ENCODE measurements at places on chromosomes 1 and 21.

DNA sequence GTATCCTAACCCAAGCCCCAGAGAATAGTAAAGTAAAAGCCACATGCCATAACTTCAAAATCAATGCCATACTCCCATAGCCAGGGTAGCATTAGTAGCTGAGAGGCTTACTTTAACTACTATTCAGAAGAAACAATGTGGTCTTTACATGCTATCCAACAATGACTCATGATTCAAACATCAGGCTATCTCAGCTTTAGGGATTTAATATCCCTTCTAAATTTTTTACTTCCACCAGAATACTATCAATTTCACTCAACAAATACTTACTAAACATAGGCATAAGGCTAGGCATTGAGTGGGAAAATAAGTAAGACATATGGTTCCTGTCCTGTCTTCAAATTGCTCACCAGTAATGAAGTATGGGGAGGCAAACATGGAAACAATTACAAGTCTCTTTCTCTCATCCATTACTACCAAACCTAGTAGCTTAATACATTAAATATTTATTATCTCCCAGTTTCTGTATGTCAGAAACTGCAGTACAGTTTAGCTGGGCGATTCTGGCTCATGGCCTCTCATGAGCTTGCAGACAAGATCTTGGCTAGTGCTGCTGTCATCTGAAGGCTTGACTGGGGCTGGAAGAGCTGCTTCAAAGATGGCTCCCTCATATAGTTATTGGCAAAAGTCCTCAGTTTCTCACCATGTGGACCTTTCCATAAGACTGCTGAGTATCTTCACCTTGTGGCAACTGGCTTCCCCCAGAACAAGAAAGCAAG, 30.7 kb downstream of the EVI5 start:
- no peak for DNase-seq

- DNase-seq, result no peak
Measured at GRCh38 chr1:66182551-66183178, 351.3 kb upstream of the SGIP1 start.

GRCh38 chr1:224430511-224431113, 4.0 kb downstream of the WDR26 start:
- DNase-seq, result no peak

DNA sequence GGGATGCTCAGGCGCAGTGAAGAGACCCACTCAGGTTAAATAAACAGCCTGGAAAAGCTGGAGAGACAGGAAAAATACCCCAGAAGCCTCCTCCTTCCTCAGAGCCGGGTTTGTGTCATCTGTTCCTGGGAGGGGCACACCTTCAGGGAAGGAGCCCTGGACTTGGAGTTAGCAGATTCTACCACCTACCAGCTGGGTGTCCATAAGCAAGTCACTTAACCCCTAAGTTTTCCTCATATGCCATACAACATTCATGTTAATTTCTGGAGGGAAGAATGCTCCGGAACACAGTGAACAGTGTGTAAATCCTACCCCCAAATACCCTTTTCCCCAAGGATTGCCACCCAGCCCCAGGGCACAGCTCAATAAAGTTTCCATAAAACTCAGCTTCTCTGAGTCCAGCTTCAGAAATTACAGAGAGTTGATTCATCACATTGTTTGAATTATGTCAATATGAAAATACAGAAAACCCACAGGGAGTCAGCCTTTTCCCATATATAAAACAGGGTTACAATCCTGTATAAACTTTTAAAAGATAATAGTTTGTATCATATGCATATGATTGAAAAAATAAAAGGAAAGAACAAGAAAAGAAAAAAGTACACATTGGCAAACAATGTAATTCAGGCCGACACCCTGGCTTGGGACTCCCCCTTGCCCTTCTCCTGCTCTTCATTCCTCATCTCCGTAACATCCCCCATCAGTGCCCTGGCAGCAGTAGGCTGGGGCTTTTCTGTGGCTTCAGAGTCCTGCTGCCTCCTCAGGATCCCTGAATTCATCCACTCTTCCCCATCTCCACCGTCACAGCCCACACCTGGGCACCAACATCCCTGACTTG, 291.8 kb upstream of the USP24 start:
- no peak for DNase-seq

DNA sequence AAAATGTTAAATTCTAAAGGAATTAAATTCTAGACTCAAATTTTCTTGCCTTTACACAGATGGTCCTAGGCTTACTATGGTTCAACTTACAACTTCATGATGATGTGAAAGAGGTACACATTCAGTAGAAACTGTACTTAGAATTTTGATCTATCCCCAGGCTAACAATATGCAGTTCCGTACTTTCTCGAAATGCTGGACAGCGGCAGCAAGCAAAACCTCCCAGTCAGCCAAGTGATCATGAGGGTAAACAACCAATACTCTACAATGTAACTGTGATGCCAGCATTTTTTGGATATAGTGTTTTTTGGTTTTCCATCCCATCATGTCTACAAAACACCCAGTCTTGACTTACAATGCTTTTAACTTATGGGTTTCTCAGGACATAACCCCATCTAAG, 25.7 kb downstream of the VAV3 start:
- no peak for DNase-seq

GRCh38 chr1:216815260-216816131, 92.3 kb upstream of the ESRRG start:
- no peak for DNase-seq

GRCh38 chr1:67840449-67840848, 7.2 kb upstream of the GNG12 start:
- no peak for DNase-seq

DNA sequence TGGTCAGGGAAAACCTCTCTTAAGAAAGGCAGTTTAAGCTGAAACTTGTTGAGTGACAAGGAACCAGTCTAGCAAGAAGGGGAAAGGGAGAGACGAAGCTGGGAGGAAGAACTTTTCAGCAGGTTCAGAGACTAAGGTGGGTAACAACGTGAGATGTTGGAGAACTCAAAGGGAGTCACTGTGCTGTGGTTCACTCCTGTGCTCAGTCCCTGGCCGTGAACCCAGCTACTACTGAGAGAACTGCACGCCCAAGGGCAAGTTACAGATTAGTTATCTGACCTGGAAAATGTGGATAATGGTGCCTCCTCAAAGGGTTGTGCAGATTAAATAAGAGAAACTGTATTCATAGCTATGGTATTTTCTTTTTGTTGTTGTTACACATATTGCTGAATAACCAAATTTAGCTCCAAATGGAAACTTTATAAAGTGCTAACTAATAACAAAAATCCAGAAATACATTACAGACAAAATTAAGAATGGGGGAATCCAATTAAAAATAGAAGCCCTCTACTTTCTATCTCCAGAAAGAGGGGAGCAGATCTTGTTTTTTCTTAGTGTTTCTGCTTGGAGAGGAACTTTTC, 2.9 kb downstream of the ZBTB40 start:
- no peak for DNase-seq

DNA sequence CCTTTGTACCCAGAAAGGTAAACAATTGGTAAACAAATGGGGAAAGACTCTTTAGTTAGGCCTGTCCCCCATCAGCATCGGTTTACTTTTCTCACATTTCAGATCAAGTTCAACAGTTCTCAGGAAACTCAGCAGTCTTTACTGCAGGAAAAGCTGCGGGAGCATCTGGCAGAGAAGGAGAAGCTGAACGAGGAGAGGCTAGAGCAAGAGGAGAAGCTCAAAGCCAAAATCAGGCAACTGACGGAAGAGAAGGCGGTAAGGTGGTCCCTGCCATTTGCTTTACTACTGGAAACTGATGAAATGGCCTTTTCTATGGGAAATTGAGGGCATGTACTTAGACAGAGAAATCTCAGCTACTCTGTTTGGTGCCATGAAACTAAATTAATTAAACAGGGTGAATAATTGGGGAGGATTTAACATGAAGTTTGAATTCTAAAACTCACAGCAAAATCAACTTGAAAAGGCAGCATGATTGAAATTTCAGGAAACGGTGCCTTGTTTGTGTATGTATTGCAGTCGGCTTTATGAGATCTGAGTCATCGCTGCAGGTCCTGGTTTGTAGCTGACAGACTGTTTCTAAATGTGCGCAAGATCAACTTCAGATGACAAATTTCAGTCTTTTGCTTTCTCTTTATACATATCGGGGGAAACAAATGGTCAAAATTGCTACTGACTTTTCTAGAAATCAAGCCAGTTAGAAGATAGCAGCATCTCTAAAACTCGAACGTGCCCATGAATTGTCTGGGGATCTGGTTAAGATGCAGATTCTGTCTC, 67.9 kb upstream of the EFHD2 start:
- DNase-seq, result no peak

- DNase-seq, result no peak
Measured at GRCh38 chr1:175635092-175635491, 108.3 kb downstream of the TNR start.

GRCh38 chr1:163187849-163188248, 14.9 kb downstream of the RGS5 start:
- no peak for DNase-seq

DNA sequence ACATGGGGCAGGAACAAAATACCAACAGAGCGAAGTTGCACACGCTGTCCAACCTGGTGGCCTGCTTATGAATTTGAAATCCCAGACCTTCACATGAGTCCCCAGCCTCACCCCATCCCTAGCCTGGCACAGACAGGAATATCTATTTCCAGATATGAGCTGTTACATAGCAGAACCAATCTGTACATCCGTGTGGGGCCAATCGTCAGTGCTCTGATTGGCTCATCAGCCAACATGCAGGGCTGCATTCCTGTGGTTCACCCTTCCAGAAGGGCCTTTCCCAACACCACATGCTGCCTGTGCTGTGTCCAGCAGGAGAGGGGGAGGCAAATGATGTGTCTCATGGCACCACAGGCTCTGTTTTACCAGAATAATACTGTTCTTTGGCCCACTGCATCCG, 31.3 kb downstream of the CCN1 start:
- DNase-seq, result no peak

DNA sequence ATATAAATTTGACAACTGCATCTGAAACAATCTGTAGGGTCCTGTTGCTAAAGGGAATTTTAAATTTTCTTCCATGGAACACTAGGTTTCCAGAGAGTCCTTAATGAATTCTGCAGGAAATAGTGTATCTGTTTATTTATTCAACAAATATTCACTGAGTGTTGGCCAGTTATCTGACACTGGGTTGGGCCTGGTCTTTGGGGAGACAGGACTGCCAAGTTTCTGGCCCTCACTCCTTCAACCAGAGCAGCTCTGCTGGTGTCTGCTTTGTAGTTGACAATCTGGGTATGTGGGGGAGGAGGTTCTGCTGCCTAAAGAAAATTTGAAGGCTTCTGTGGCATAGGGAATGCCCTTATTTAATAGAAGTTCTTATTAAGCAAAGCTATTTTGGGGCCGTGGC, 26.1 kb upstream of the HUNK start:
- no peak for DNase-seq

DNA sequence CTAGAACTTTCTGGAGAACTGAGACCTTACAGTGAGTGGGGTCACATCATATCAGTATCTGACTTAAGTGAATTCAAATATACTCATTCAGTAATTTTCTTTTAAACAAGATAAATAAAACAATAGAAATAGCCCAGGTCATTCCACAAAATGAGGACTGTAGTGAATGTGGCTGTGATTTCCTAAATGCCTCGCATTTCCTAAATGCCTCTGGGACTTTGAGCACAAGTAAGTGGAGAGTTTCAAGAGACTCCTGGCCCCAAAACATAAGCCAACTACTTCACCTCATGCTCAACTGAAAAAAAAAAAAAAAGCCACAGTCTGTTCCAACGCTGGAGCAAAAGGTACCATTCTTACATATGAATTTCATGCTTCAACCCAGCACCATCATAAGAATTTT, 81.5 kb downstream of the ZNF281 start:
- DNase-seq, result no peak
